Activated naive CD4-positive, alpha-beta T cell treated with anti-CD3 and anti-CD28 coated beads, Interleukin-2, amount 50 U/mL, for 72 hours (primary cell): ENCODE measurements at places on chromosomes 2 and 18.

- DNase-seq = no peak
Measured at GRCh38 chr2:186594001-186594722, 4.3 kb downstream of the ITGAV start.

- no peak for DNase-seq
Measured at GRCh38 chr2:101803128-101803527, 105.6 kb downstream of the MAP4K4 start.

GRCh38 chr18:69705987-69706386 is 241.7 kb downstream of the CD226 start:
- DNase-seq = no peak

- no peak for DNase-seq
Measured at GRCh38 chr2:27018142-27018541, 14.6 kb upstream of the TMEM214 start.

DNA sequence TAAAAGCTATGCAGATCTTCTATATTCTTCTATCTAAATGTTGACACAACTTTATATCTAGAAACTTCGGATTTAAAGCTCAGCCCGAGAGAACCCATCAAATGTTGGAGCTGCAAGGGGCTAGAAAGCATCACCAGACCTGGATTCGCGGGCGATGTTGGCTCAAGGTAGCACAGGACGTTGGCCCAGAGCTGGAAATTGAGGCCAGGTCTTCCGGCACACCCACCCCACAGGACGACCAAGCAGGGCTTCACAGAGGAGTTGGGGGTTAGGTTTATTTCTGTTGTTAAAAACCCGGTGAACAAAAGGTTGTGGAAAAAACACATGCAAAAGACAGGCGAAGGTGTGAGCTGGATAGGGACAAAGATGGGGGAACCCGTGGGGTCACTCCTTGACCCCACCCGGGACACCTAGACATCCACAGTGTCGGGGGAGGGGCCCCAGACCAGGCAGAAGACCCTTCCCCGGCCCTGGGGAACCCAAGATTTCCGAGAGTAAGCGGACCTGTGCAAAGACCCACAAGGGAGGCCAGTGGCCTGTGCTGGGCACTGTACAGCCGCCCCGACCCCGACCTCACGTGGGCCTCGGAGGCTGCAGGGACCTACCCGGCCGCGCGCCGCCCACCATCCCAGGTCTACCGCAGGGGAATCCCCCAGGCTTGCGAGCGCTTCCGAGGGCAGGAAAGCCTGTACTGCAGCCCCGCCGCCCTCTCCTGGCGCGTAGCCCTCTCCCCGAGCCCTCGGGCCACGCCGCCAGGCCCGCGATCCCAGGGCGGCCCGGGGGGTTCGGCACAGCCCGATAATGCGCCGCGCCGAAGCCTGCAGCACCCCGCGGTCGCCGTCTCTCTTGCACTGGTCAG is 1.8 kb upstream of the AGBL5 start:
- DNase-seq = peak; percentile 64

DNA sequence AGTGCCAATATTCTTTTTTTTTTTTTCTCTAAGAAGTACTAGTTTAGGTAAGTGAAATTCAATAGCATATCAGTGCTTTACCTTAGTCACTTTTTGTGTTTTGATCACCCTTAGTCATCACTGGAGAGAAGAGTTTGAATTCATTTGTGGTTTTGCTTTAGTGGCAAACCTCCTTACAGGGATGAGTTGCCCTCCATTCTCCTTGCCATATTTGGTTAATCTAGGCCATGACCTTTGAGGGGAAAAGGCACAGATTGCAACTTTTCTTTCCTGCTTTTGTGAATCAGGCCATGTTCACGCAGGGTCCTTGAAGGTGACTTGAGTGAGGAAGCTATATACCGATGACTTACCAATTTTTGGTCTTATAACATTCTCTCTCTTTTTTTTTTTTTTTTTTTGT is 34.4 kb downstream of the PLEKHA3 start:
- peak; percentile 44 for DNase-seq

DNA sequence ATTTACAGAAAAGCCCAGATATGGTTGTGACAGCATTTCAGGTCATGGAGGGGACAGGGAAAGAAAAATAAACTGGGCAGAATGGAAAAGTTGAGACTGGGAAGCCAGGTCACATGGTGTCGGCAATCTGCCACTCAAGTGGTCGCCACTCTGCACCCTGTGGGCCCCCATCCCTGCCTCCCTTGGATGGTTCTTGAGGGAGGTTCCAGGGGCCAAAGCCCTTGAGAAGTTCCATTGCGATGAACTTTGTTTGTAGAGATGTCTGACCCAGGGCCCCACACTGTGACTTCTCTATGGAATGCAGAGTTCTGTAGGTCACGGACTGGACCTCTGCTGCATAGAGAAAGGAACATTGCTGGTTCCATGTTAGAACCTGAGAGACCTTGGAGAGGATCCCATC is 105.7 kb upstream of the SLC14A2 start:
- no peak for DNase-seq

DNA sequence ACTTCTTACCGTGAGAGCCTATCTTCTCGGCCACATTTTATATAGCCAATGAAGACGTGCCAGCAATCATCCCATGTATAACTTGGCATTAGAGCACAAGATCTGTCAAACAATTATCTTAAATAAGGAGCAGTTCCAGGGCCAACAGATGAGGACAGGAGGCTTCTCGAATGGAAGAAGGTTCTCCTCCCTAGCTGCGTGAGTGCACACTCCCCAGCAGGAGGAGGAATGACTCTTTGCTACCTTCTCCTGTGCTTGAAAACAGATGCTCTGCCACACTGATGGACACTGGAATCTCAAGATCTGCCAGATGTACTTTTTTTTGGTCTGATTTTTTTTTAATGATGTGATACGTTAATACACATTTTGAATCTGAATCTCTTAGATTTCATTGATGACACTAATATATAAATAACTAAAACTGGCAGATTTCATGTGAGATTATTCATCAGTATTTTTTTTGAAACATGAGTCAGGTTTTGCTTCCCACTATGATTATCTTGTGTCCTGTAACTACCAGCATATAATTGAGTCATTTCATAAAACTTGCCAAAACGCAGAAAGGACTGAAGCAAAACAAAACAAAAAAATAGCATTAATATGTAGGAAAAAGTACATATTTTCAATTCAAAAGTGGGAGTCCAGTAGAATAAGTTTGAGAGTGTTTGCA is 626 bp upstream of the VIT start:
- DNase-seq = no peak

DNA sequence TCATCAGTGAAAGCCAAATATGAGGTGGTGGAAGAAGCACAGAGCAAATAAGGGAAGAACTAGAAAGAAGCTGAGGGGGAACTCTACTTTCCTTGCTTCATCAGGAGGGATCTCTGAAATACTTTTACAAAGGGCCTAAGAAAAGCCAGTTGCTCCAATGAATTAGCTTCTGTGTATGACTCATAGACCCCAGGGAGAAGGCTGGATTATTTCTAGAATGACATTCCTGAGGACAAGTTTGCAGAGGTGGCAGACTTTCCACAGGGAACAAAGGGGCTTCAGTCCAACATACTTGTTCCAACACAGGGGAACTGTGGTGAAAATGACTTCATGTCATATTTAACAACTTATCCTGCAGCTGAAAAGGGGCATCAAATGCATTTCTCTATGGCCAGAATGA is 29.0 kb downstream of the DOK1 start:
- no peak for DNase-seq
